ENCODE measurements at places on chromosomes 3 and 15. TPM values are rescaled to one million over a fixed set of nuclear protein-coding genes. Genes with fewer than 3 reads are reported as not detected.
A peak's percentile ranks its signal among the peaks of the same experiment; 100 is the strongest.

DNA sequence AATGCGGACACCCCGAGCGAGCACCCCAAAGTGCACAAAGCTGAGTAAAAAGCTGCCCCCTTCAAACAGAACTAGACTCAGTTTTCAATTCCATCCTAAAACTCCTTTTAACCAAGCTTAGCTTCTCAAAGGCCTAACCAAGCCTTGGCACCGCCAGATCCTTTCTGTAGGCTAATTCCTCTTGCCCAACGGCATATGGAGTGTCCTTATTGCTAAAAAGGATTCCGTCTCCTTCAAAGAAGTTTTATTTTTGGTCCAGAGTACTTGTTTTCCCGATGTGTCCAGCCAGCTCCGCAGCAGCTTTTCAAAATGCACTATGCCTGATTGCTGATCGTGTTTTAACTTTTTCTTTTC, 5.3 kb downstream of the BHLHE40 start:
- DNase-seq, result no peak

GRCh38 chr3:58173669-58174398, 36.9 kb downstream of the DNASE1L3 start:
- DNase-seq, result peak; percentile 53

- DNase-seq, result no peak
Measured at GRCh38 chr15:39584662-39585388, 3.9 kb downstream of the THBS1 start.

DNA sequence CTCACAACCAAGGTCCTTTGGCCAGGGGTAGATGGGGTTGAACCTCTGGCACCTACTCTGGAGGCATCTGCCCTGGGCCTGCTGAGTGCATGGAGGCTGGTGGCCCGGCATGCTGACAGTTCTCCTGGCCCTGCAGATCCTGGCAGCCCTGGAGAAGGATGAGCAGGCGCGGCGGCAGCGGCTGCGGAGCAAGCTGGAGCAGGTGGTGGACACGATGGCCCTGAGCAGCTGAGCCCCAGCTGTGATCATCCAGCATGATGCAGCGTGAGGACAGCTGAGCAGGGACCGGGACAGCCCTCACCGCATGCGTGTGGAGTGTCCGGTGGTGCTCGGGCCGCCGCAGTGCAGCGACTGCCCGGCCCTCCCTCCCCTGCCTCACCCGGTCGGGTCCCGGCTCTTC, 50.9 kb downstream of the PLXNA1 start:
- DNase-seq, result no peak

- DNase-seq, result no peak
Measured at GRCh38 chr15:76844096-76844495, 61.0 kb downstream of the SCAPER start.

GRCh38 chr15:42508263-42508690, 12.8 kb downstream of the SNAP23 start:
- no peak for DNase-seq

DNA sequence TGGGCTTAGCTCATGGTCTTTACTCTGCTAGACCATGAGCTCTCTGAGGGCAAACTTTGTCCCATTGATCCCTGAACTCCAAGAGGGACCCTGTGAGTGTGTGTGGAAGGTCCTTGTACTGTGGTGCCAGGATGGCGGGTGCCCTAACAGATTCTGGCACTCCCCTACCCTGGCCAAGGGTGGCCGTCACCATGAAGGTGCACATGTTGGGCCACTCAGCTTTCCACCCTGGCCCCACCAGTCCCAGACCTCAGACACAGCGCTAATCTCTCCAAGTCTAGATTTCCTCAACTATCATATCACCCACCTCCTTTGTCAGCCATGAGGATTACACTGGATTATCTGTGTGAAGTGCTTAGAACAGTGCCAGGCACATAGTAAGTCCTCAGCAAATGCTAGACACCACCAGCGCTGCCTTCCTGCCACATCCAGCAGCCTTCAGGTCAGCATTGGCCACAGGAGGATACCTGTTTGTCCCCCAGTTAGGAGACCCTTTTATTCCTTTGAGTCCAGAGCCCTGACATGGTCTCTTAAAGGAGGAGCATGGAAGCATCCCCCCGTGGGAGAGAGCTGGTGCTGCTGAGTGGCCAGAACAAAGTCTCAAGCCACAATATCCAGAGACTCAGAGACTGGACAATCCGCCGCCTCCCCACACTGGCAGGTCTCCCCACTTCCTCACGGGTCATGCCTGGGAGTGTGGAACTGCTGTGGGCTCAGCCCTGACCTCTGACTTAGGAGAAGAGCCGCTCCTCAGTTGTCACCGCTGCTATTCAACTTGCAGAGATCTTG, 44.5 kb upstream of the SLCO2A1 start:
- DNase-seq, result no peak

DNA sequence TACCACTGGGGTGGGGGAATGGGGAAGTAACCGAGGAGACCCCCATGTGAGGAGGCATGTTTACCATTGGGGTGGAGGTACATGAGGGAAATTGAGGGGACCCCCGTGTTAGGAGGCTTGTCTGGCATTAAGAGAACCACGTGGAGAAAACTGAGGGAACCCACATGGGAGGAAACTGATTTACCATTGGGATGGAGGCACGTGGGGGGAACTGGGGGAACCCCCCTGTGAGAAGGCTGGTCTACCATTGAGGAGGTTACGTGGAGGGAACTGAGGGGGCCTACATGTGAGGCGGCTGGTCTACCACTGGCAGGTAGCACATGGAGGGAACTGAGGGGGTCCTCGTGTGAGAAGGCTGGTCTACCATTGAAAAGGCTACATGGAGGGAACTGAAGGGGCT, 159.4 kb downstream of the FBLN2 start:
- DNase-seq, result no peak

DNA sequence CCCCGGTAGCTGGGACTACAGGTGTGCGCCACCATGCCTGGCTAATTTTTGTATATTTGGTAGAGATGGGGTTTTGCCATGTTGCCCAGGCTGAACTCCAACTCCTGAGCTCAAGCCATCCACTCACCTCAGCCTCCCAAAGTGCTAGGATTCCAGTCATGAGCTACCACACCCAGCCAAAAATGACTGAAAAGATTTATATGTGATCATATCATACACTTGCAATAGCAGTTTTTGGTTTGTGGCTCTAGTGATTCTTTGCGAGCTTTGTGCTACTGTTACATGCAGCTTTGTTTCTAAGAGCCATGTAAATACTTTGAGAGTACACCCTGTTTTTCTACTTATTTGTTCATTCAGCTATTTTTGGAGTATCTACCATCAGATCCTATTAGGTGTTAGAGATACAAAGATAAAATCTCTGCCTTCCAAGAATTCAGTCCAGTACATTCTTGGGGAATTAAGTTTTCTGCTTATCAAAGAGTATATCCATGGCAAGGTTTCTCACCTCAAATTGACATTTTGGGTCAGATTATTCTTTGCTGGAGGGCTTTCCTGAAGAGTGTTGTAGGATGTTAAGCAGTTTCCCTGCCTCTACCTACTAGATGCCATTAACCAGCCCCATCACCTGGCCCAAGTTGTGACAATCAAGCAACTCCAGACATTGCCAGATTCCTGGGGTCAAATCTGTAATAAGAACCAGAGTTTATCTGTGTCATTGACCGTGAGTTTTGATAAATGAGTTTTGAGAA, 15.0 kb downstream of the SNAP23 start:
- DNase-seq, result no peak

DNA sequence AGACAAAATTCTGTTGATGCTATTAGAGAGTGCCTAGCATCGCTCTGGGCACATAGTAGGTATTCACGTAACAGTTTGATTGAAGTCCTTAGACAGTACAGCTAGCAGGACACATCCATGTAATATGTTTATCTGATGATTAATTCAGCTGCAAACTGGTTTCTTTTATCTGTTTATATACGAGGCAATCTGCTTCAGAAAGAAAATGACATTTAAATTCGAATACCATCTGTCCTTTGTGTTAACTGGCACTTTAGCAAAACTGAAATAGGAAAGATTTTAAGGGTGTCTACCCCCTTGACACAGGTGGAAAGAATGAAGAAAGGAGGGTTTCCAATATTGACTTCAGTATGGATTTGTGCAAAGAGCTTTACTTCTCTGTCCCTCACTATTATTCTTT, 192.5 kb downstream of the MFSD1 start:
- no peak for DNase-seq

- no peak for DNase-seq
Measured at GRCh38 chr3:20401253-20401652, 215.2 kb upstream of the SGO1 start.

DNA sequence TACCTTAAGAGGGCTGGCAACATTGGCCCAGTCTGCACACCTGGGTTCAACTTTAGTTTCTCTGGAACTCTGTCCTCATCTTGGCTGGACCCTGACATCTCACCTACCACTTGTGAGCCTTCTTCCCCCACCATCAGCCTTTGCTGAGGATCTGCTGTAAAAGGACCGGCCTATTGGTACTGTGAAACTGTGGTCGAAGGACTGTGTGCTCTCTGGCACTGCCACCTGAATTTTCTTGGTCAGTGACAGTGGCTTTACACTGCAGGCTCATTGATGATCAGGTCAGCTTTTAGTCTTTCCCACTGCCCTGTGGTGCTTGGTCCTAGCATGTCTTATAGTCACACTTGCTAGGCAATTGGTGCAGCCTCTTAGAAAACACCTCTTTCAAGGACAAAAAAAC, 86.9 kb downstream of the PEX5L start:
- DNase-seq, result no peak

DNA sequence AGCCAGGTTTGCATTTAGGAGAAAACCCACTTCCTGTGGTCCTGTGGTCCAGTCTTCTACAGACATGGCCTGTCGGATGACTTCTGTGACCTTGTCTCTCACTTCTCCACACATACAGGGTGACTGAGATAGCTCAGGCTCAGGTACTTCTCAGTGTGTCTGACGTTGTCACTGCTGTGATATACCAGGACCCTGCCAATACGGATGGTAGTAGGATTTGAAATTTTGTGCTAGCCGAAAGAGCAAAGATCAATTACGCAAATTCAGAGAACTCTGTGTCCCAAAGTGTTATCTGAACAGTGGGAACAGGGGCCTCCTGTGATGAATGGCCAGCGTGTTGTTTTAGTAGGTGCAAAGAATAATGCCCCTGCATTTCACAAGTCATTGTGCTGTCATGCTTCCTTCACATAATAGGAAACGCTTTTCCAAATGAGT, 128.9 kb downstream of the MCTP2 start:
- no peak for DNase-seq

DNA sequence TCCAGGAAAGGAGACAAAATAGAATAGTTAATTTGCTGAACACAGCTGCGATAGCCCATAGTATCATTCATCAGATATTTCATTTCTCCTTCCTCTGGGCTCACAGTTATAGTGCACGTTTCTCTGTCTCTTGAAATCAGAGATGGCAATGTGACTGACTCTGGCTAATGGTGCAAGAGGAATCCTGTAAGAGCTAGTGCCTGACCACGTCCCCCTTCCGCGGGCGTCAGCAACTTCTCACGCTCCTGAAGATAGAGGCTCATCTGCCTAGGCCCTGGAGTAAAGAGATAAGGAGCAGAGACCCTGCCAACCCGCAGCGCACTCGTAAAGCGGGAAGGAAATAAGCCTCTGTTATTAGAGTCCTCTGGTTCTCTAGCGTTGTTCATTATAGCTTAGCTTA, 391.8 kb downstream of the VPS13C start:
- DNase-seq, result no peak

DNA sequence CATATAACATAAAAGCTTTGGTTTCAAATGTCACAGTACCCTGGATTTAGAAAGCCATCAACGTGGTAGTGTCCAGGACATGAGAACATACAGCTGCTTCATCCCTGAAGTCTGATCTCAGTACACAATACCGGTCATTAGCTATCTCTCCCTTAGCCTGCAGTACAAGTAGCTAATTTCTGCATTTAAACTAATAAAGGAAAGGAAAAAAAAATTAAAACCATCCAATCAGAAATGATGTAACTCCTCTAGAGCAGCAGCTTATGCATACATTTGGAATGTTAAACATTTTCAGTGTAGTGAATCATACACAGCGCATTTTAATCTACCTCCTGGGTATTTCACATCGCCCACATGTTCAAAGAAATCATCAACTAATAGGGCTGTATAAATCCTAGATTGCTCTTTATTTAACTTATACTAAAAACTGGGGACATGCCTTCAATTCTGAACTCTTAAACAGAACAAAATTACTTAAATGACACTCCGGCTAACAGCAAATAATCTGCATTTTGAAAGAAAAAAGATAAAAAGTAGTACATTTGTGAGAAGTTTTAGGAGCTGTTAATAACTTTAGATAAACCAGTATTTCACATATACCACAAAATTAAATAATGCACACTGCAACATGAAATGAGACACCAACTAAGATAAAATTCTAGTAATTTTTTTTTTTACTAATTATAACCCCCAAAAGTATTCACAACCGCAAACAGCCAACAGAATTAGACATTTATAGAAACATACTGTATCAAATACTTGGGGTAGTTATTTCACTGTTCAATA, 3.7 kb downstream of the IGF2BP2 start:
- DNase-seq, result peak; percentile 42

DNA sequence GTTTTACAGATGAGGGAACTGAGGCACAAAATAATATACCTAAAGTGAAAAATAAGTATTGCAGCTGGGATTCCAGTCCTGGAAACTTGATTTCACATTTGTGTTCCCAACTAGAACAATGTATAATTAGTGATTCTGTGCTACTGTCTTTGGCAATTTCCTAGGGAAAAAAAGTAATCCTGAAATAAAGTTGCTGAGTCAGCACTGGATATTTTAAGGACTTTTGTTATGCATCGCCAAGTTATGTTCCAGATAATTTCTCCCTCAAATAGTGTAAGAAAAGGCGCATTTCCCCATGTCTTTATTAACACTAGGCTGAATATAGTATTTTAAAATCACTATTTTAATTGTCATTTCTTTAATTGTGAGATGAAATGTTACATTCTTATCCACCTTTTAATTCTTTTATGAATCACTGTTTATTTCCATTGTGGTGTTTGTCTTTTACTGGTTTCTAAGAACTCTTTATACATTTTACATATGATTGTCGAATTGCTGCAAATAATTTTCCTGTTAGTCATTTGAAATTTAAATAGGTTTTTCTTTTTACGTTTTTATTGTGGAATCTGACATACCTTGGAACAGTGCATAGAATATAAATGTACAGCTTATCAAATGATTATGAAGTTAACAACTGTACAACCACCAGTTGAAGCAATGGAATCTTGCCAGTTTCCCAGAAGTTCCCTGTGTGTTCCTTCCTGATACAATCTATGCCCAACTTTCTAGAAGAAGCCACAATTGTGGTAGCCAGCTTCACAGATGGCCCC, 56.6 kb downstream of the SH3GL3 start:
- no peak for DNase-seq

DNA sequence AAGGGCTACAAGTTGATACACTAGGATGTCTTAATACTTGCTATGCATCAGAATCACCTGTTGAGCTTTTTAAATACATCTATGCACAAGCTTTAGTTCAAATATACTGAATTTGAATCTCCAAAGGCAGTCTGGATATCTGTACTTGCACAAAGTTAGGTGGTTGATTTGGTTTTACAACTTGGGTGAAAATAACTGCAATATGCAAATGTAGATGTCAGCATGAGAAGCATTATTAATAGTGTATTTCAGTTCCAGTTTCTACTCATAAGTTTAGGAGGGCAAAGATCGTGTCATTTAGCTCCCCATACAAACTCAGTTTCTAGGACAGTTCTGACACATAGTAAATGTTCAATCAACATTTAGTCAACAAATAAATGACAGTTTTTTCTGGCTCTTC, 25.6 kb downstream of the IQCB1 start:
- no peak for DNase-seq

GRCh38 chr3:55882006-55882405, 394.9 kb upstream of the WNT5A start:
- no peak for DNase-seq

The TEX9 gene
- 22.2 TPM for polyA plus RNA-seq

The HOMER2 gene
- 23.0 TPM for polyA plus RNA-seq

The SMAD6 gene
- 19.0 TPM for polyA plus RNA-seq

The HSPBAP1 gene
- 12.9 TPM for polyA plus RNA-seq

The ACKR2 gene
- polyA plus RNA-seq, result 1.9 TPM

The PPP1R14D gene
- polyA plus RNA-seq, result 0.49 TPM

The CKMT1A gene
- polyA plus RNA-seq, result 0.67 TPM

The POLQ gene
- polyA plus RNA-seq, result 3.6 TPM

The SHC4 gene
- 1.2 TPM for polyA plus RNA-seq
